ENCODE measurements at places on chromosomes 7 and 10.
A peak's percentile ranks its signal among the peaks of the same experiment; 100 is the strongest.

DNA sequence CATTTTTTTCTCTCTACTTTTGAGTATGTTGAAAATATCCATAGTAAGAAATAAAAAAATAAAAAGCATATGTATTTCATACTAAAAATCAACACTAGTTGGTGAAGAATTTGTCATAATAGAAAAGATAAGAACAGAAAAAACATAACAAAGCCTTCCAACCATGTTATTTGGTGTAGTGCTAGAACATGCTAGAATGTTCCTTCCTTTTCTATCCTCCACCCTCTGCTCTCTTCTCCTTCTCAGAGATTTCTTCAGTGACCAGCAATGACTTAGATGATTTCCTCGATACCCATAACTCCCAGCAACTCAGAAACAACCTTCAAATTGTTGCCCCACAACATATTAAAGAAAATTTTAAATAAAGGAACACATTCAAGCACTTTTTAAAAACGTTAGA lies 2.6 kb downstream of the ZC3HAV1 start:
- no peak for DNase-seq

DNA sequence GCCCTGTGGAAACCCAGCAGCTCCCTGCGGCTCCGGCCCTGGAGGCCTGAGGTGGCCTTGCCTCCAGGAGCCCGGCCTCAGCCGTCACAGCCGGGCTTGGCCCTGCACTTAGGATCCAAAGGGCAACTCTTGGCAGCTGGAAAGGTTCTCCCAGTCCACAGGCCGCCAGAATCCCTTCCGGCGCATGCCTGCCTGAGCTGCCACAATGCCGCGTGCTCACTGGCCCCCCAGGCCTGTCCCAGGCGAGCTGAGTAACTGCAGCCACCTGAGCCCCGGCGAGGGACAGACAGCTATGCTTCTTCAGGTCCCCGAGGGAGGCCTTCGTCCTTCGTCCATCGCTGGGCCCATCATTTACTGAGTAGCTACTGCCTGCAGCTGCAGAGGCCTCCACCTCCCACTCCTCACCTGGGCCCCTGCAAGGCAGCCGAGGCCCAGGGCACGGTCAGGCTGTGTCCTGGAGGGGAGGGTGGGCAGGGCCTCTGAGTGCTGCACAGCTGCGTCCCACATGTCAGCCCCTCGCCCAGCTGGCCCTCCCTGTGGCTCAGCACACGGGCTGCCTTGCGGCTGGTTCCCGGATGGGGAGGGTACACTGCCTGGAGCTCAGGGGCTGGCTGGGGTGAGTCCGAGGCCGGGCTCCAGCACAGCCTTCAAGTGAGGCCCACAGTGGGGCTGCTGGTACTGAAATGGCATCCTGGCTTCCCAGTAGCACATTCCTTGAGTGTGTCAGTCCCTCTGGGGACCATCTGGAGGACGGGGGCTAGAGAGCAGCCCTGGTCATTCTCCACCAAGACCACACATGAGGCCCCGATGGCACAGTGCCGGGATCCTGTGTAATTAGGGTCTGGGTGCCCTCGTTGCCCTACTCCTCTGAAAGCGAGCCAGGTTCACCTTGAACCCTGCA lies 172.5 kb downstream of the ELFN1 start:
- no peak for DNase-seq

DNA sequence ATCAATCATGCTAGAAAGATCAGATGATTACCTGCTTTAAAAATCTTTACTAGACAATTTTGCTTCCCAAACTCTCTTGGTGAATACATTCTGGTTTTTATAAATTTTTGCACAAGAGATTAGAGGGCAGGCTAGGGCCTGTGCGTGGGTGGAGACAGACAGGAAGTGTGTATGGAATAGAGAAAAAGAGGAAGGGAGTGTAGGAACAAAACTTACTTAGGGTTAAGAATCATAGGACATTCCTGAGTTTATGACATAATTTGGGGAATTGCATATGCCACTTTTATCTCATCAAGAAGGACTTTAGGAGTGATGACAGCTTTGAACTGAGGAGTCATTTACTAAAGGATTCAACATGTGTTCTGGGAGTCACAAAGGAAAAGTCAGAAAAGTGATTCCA lies 31.3 kb downstream of the LAMB1 start:
- DNase-seq: peak; percentile 87

DNA sequence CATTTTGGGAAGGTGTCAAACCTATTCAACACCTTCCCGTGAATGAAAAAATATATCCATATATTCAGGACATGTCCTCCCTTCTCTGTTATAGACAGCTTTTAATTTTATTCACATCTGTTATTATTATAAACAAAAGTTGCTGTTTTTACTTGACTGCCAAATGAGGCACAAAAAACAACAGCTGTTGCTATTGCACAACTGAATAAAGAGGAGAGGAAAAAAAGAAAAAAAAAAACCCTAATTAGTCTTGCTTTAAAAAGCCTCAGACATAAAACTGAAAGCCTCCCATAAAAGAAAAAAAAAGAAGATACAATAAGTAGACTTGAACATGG lies 153.4 kb downstream of the BMPER start:
- DNase-seq: no peak

- no peak for DNase-seq
Measured at GRCh38 chr7:17029150-17029549, 147.4 kb upstream of the AGR3 start.

DNA sequence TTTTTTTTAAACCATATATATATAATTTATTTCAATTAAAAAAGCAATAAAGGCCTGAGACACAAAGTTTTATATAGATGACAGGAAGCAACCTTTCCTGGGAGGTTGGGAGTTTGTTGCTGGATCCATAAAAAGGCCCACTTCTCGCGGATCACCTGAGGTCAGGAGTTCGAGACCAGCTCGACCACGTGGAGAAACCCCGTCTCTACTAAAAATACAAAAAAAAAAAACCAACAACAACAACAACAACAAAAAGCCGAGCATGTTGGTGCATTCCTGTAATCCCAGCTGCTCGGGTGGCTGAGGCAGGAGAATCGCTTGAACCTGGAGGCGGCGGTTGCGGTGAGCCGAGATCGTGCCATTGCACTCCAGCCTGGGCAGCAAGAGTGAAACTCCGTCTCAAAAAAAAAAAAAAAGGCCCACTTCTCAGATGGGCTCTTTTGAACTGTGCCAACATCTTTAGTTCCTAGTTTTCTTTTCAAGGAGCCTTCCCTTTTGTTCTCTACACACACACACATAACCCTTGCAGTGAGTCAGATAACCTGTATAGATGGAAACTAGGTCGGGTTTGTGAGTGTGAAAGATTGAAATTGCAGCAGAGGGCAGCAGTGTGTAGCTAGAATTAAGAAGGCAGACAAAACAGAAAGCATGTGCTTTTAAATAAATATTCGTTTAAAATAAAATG lies 1.2 kb upstream of the SMNDC1 start:
- peak; percentile 58 for DNase-seq

DNA sequence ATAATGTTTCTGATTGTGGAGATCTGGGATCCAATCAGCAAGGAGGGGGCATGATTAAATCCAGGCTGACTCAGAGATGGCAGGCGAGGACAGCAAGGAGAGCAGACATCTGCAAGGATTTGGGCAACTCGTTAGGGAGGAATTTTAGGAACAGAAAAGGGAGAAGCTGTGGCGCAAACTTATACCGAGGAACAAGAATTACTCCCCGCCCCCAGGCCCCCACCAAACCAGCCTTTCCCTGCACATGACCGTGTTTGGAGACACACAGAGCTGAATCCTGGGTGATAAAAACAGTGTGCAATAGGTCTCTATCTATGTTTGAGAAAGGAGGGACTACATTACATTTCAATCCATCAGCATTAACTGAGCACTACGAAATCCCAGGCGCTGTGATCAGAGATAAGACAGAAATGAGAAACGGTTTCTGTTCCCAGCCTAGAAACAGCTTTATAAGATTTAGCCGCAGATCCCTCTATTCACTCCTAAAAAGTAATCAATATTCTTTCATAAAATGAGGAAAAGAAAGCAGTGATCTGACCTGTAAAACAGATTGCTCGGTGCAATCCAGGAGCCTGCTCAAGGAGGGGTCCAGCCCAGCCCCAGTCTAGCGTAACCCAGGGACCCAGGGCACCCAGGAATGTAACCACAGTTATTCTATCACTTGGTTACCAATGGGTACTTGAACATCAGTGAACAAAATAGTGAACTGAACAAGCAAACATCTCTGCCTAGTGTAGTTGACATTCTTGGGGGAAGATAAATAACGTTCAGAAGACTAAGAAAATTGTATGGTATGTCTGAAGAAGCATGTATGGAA lies 37.2 kb upstream of the RAPGEF5 start:
- DNase-seq: no peak

- DNase-seq: no peak
Measured at GRCh38 chr10:26025523-26025922, 91.5 kb downstream of the MYO3A start.

DNA sequence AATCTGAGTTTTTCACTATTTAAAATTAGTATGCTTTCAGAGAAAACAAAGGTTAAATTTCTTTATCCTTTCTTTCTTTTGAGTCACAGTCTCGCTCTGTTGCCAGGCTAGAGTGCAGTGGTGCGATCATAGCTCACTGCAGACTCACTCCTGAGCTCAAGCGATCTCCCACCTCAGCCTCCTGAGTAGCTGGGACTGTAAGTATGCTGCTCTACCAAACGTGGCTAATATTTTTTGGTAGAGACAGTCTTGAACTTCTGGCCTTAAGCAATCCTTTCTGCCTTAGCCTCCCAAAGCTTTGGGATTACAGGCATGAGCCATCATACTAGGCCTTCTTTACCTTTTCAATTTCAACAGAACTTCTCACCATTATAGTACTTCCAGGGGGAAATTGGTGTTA lies 113.7 kb downstream of the TRIM24 start:
- DNase-seq: no peak

DNA sequence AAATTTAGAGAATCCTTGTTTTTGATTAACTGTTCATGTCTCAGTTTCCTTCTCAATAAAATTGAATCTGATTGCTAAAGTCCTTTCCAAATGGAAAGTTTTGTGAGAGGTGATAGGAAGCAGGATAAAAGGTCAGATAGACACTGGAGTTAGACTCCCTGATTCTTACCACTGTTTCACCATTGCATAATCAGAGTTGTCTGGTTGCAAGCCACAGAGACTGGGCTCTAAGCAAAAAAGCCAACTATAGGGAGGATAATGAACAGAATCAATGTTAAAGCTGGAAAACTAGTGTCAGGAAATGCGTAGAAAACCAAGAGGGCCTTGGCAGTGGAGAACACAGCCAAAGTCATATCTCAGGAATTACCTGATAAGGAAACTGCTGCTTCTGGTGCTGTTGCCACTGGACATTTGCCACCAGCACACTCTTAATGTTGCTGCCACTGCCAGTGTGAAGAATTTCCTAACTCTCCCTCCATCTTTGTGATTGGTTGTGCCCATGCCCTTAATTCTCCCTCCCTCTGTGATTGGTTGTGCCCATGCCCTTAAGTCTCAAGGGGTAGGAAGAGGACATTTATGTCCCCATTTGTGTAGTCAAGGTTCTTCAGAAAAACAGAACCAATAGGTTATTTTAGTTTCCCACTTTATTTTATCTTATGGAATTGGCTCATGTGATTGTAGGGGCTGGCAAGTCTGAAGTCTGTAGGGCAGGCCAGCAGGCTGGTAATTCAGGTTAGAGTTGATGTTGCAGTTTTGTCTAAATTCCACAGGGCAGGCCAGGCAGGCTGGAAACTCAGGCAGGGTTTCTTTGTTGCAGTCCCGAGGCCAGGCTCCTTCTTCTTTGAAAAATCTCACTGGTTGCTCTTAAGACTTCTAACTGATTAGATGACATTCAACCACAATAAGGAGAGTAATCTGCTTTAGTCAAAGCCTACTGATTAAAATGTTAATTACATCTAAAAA lies 639.0 kb downstream of the REEP3 start:
- DNase-seq: no peak

- no peak for DNase-seq
Measured at GRCh38 chr7:108203537-108203936, 73.4 kb upstream of the LAMB4 start.

GRCh38 chr7:91899563-91899962 lies 19.1 kb upstream of the MTERF1 start:
- DNase-seq: no peak

DNA sequence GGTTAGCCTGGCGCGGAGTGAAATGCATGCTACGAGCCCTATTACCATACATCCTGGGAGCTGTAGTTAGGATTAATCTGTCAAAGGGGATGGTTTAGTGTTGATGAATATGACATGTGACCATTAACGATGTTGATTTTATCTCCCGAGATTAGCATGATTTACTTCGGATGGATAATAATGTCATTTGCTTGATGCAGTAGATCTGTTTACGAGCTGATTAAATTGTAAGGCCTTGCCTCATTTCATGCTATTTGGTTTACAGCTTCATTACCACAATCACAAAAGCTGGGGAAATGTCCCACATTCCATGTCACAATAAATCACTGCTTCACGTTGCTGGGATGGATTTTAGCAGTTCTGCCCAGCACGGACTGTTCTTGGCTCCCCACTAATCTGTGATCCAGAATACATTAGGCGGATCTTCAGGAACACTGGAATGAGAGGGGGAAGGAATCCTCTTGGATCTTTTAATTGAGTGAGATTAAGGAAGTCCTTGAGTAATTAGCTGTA lies 22.3 kb downstream of the ZNF503 start:
- DNase-seq: no peak

- DNase-seq: peak; percentile 82
Measured at GRCh38 chr7:20021831-20022230, 195.4 kb downstream of the MACC1 start.

GRCh38 chr7:112414855-112415490 lies 35.3 kb upstream of the IFRD1 start:
- peak; percentile 69 for DNase-seq

GRCh38 chr10:86708068-86708782 lies 39.9 kb downstream of the LDB3 start:
- DNase-seq: no peak

- DNase-seq: no peak
Measured at GRCh38 chr7:142859829-142860228, 5.0 kb downstream of the EPHB6 start.

GRCh38 chr10:6840766-6841165 lies 260.7 kb upstream of the PRKCQ start:
- peak; percentile 83 for DNase-seq

GRCh38 chr7:133845005-133845404 lies 282.1 kb upstream of the LRGUK start:
- DNase-seq: no peak

GRCh38 chr7:46011059-46011458 lies 90.0 kb upstream of the IGFBP3 start:
- DNase-seq: no peak

- DNase-seq: no peak
Measured at GRCh38 chr10:70593513-70593890, 9.0 kb downstream of the PRF1 start.

DNA sequence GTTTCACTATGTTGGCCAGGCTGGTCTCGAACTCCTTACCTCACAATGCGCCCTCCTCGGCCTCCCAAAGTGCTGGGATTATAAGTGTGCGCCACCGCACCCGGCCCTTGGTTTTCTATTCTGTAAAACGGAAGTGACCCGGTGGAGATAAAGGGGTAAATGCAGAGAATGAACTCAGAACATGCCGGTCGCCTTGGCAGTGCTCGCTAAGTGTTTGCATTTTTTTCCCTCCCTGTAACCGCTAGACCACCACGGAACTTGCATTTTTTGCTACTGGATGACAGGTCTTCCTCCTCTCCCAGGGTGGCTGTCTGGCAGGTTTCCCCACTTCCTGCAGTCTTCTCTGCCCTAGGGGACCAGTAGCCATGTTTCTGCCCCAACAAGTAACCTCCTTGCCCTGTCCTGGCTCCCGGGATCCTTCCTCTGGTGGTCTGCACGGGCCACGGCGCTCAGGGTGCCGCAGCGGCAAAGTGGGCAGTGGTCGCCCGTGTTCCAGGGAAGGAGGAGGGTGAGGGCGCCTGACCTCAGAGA lies 18.8 kb upstream of the GNA12 start:
- peak; percentile 50 for DNase-seq

GRCh38 chr7:51021906-51022570 lies 239.3 kb upstream of the GRB10 start:
- peak; percentile 9 for DNase-seq
